Tongue (tissue), 3 donors: ENCODE measurements at places on chromosomes 5 and 9.

DNA sequence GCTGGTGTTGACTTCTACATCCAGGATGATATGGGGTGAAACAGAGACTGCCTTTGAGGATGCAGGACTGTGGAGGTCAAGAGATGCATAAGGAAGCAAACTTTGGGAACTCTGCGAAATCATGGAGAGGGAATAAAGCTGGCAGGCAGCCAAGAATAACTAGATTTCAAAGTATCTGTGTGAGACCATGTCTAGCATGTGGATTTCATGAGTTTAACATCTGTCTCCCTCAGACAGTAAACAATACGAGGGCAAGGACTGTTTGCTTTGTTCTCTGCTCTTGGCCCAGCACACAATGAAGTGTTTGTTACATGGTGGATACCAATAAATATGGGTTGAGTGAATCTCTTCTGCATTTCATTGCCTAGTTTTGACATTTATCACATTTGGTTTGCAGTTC lies 71.3 kb downstream of the RASEF start:
- DNase-seq, result peak; percentile 65

DNA sequence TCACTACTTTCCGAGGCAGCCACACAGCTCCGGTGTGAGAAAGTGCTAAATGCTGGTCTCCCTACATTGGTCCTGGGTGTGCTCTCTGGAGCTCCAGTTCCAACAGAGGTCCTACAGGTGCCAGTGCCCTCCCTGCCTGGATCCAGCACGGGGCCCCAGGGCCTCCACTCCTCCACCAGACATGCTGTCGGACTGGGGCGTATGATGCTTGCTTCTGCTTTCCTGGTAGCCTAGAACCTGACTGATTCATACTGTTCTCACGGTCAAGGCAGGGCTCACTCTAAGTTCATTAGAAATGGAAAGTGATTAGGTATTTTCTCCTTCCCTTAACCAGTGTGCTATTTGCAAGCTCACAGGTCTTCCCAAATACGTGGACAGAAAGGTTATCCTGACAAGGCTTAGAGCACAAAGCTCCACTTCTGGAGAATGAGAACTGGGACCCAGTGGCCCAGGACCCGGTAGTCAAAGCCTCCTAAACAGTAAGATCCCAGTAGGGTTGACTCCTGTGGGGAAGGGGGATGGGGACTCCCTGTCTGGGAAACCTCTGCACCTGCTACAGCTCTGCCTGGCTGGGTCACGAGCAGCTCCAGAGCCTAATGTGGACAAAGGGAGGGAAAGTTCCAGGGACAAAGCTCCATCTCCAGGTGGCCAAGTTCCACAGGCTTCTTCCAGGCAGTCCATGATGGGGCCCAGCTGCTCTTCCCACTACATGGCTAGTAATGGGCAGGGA lies 98.1 kb downstream of the PAX5 start:
- no peak for DNase-seq

DNA sequence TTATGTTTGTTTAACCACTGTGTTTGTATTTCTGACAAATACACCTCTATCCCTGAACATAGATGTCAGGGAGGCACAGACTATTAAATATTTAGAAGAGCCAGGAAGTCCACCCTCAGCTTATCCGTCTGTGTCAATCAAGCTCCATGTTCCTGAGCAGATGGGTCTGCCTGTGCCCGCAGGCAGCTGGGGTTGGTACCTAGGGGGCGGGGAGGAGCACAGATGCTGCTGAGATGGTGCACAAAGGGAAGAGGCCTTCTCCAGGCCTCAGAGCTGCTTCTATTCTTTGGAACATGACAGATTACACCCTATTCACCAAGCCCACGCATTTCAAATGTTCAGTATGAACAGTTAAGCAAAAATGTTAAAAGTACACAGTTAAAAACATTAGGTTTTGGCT lies 142.1 kb downstream of the EPB41L4A start:
- no peak for DNase-seq

GRCh38 chr5:11809407-11809806 lies 94.8 kb downstream of the CTNND2 start:
- DNase-seq, result no peak

DNA sequence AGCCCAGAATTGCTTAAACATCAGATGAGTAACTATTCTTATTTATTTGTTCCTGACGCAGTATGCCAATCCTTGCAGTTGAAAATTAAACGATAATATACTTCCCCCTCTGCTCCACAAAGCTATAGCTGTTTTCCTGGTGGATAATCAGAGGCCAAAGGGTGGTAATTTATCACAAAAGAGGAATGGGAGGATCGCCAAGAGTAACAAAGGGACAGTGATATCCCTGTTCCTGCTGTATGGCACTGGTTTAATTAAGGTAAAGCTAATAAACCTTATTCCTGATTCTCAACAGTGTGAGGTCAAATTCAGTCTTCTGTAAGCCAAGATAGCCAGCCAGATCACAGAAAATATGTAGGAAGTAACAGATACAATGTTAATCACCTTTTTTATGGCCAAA lies 33.4 kb upstream of the PTGER4 start:
- no peak for DNase-seq

DNA sequence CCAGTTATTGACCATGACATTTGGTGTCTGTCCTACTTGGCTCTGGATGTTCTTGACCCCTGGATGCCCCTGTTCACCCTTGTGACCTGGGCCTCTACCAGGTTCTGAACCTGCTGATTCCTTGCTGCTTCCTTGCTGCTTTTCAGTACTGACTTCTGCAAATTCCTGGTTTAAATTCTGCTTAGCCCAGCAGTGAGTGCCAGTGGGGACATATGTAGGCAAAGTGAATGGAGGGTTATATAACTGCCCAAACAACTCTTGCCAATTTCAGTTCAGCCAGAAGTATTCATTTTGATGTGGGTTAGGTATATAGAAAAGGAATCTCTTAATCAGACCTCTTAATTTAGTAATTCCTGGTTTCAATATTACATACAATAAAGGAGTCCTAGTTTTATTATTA lies 220.6 kb downstream of the TAF11L14 start:
- no peak for DNase-seq
